ENCODE measurements at places on chromosomes 11 and 22.

- no peak for DNase-seq
Measured at GRCh38 chr22:50481440-50482106, at the start of gene ADM2. Gene ADM2 (plus strand): TSS chr22:50481543. CDS start chr22:50481848, 305 bp downstream.

- no peak for DNase-seq
Measured at GRCh38 chr22:23904573-23905254, 10.5 kb downstream of the MIF start.

GRCh38 chr11:96287822-96288439 is 55.1 kb downstream of the MAML2 start:
- no peak for DNase-seq

DNA sequence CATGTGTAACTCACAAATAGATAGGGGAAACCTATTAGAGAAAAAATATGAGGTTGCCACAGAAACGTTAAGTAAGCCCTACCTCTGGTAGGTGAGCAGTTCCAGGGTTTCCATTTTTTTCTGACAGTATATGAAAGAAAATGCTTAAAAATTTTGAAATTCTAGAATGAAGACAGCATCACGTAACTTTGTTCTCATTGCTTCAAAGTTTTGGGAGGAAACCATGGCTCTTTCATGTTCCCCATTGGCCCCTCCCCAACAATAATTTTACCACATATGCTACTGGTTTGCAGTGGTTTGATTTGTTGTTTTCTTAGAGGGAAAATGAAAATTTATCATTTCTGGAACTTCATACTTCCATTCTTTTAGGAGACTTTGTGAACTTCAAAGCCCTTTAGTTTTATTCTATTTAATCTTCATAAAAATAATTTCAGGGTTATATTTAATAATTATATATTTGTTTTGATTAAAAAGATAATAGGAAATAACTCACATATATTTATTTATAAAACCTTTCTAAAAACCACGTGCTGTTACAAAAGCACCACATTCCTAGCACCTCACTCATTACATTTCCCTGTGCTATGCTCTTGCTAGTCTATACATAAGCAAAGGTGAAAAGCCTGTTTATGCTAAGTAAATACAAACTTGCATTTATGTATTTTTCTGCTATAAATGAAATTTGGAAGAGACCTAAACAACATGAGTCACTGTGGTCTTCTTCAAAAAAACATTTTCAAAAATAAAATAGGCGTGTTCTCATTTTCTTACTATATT is 113.4 kb downstream of the CASP12 start:
- DNase-seq, result no peak

- no peak for DNase-seq
Measured at GRCh38 chr11:133663135-133663985, 131.1 kb upstream of the OPCML start.

GRCh38 chr11:890794-891540 is 19.6 kb downstream of the CHID1 start:
- no peak for DNase-seq

Data from vagina (tissue), 2 donors.